Bone marrow (tissue), 2 donors: ENCODE measurements at places on chromosomes 1 and 21.

DNA sequence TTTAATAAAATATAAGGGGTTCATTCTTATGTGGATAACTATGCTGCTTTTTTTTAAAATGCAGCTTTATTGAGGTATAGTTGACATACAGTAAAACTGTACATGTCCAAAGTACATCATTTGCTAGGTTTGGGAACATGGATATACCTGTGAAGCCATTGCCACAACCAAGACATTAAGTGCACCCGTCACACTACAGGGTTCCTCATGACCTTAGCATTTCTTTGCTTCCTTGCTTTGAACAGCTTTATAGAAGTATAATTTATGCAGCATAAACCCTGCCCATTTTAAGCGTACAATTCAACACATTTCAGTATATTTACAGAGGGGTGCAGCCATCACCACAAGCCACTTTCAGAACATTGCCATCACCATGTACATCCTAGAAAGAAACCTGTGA is 26.3 kb downstream of the FHAD1 start:
- DNase-seq = no peak

GRCh38 chr21:32356874-32357395 is 35.9 kb downstream of the URB1 start:
- DNase-seq = no peak

DNA sequence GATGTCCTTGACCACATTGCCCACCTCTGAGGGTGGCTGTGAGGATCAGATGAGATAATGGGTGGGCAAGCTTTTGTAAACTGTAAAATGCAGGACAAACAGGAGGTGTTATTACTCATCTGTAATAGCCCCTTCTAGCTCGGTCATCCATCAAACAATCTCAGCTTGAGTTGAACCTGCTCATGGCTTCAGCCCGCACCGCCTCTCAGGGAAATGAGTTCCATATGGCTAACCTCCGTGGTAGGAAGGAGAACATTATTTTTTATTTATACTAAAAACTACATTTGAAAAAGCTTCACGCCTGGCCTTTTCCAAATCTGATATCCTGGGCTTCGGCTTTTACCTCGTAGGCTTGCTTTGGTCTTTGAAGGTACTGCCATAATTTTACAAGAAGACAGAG is 116.2 kb upstream of the USP24 start:
- no peak for DNase-seq

- no peak for DNase-seq
These were observed 569.0 kb upstream of the ADGRL2 start for GRCh38 chr1:81231729-81232038.

DNA sequence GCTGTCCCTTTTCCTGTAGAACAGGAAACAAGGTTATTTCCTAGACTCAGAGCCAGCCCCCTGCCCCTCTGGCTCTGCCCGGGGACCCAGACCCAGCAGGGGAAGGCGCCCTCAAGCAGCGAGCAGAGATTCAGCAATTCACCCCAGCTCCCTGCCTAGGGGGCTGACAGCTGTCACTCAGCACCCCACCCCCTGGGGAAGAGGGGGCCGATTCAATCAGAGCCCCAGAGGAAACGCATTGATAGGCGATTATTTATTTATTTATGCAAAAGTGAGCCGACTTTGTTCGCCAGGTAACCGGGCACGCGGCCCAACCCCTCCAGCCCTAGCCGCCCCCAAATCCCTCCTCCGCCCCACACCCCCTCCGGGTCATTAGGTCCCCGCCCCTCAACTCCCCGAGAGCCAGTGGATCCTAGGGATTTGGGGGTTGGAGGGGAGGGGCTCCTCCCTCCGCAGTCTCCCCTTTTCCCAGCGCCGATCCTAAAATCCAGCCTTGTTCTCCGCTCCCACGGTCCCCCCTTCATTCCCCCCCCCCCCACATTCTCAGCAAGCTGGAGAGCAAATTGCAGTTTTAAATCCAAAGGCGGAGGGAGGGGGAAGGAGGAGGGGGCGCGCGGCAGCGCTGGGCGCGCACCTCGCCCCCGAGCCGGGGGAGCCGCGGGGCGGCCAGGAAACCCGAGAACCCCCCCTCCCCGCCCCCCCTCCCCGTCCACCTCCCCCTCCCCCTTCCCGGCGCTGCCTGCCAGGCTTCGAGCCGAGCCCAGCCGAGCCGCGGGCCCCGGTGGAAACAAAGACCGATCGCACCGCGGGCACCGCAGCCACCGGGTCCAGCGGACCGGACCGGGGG is 1.3 kb downstream of the AHDC1 start:
- DNase-seq = no peak

DNA sequence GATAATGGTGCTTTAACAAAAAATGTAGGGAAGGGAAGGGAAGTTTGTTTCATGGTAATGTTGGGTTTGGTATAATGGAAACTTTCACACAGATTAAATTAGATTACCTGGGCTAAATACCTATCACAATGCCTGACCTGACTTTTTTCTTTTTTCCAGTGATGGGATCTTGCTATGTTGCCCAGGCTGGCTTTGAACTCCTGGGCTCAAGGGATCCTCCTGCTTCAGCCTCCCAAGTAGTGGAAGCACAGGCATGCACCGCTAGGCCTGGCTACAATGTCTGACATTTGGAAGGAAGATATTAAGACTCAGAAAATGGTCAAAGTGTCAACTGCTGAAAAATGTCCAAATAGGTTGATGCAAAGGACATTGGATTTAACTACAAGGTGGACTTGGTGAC is 67.4 kb downstream of the KCNK1 start:
- DNase-seq = no peak

DNA sequence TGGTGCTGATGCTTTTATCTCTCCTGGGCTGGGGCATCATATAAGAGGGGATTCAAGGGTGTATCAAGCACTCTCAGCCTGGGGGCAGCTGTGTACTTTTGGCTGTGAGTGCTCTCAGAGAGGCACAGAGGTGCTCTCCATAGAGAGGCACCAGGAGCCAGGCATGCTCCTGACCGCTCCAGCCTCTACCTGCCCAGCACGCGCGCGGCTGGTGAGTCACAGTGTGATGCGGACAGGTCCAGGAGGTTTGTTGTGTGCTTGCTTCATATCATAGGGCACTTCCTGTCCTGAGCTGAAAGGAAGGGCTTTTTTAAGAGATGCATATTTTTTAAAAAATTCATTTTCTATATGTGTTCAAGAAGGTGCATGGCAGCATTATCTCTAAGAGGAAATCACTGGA is 93.6 kb upstream of the BCAR3 start:
- DNase-seq = no peak

- DNase-seq = no peak
These were observed 16.4 kb upstream of the KANK4 start for GRCh38 chr1:62335656-62336055.

DNA sequence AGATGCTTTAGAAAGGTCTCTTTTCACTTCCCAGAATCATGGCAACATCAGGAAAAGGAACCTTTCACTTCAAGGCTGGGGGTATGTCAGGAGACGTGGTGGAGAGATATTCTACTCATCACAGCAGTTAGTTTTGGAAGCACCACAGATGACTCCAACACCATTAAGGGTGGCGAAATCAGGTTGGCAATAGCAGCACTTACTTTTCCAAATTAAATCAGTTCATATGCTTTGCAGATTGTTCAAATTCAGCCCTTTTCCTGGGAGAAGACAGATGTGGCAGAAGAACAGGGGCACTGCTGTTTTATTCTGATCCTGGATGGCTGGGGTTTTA is 79.0 kb downstream of the RUNX1 start:
- DNase-seq = no peak

- DNase-seq = no peak
These were observed 110.8 kb downstream of the LACTBL1 start for GRCh38 chr1:22861764-22862440.

GRCh38 chr1:179867493-179868330 is 9.9 kb downstream of the TOR1AIP2 start:
- no peak for DNase-seq

DNA sequence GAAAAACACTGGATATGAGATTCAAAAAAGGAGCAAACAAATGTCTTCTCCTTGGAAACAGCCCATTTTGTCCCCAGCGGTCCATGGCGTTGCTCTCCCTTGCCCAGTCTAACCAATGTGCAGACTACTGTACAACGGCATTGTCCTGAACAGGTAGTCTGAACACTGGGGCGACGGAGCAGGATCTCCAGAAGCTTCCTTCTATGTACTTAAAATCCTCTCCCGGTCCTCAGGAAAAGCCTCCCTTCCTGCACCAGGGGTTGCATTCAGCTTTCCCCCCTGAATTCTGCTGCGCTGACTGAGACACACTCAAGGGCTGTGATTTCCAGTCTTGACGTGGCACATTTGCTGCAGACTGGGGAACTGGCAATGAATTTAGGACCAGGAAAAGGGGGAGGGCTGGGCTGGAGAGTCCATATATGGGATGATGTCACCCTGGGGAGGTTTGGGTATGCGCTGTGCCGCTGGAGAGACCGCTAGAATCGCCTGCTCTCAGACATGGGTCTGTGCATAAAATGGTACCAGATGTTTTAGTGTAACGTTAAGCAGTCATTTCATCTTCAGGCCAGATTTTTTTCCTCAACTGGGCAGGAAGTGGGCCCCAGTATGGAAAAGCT is 275.9 kb upstream of the C1orf105 start:
- no peak for DNase-seq

DNA sequence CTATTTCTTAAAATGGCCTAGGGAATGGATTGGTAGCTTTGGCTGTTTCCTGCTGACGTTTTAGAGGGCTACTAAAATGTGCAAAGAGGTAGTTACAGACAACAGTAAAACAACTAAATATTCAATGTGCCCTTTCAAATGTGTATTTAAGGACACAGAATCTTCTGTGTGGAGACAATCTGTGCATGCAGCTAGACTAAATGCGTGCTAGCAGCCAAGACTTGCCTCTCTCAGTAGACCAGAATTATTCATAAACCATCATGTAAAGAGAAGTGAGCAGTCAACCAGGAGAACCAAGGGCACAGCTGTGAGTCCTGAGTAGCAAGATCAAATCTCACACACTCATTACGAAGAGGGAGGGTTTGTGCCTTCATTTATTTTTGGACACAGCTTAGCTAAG is 160.2 kb upstream of the GREM2 start:
- DNase-seq = no peak

DNA sequence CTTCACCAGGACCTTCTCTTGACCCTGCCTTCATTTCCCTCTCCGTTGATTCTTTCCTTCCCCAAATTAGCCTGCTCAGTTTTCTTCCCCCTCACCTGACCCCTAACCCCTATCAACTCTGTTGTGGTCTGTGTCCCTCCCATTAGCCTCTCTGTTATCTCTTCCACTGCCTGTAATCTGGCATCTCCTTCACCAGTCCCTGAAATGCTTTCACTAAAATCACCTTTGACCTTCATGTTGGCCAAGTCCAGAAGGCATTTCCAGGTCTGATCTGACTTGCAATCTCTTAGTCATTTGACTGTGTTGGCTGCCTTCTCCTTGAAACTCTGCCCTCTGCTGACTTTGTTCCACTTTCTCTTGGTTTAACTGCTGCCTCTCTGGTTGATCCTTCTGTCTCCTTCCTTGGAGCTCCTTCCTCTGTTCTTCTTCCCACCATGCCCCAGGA is 28.2 kb downstream of the ATP8B2 start:
- DNase-seq = peak; percentile 52

DNA sequence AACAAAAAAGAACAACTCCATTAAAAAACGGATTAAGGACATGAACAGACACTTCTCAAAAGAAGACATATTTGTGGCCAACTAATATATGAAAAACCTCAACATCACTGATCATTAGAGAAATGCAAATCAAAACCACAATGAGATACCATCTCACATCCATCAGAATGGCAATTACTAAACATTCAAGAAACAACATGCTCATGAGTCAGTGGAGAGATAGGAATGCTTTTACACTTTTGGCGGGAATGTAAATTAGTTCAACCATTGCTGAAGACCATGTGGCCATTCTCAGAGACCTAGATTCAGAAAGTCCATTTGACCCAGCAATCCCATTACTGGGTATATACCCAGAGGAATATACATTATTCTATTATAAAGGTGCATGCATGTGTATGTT is 1442.6 kb upstream of the B3GALT2 start:
- DNase-seq = no peak

GRCh38 chr1:151545542-151545941 is 5.4 kb downstream of the TUFT1 start:
- DNase-seq = no peak

DNA sequence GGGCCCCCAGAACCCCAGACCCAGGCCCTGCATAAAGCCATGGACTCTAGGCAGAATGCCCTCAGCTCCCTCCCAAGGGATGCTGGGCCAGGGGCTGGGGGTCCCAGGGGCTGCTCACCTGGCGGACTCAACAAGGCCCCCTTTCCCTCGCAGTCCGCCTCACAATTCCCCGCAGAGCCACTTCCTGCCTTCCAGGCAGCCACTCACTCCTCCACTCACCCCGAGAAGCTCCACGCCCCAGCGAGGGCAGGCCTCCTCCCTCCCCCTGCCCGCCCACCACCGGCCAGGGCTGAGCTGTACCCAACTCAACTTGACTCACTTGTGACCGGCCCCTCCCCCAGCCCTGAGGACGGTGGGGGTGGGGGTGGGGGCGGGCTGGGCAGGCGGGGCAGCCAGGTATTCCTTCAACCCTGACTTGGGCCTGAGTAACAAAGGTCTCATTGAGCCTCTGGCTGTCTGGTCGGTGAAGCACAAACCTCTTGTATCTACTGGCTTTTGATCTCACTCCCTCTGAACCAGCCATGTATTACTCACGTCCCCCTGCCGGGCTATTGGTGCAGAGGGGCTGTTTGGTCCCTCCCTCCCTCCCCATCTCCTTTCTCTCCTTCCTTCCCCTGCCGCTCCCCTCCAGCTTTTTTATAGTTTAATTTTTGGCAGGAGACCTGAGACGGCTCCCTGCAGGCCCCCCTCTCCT is 5.9 kb downstream of the BLACAT1 start:
- no peak for DNase-seq

GRCh38 chr1:219385787-219386427 is 212.2 kb downstream of the LYPLAL1 start:
- DNase-seq = no peak
